ENCODE measurements at places on chromosomes 7 and 10.

DNA sequence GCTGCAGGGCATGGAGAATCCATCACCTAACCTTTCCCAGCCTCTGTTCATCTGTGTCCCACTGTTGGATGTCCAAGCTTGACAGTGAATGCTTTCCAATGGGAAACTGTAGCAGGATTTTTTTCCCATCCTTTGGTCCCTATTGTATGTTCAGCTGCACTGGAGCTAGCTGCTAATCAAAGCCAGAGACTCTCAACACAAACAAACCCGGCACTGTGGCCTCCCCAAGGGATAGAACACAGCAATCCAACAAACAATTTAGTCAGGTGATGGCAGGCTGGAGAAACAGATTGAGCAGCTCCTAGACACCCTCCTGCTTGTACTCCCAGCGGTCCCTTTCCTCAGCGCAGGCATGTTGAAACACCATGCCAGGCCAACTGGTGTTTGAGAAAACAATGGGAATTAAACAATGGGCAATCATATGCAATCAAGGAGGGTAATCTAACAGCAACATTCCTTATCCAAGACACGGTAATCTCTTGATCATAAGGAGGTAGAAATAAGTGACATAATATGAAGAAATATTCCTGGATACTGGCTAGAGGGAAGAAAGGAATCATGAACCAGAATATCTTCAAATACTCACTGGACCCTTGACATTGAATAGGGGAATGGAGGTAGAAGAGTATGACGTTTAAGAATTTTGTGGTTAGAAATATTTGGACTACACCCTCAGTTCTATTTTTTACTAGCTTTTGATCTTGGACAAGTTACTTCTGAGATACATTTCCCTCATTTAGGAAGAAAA, 15.0 kb downstream of the PTN start:
- DNase-seq: no peak

- DNase-seq: no peak
These were observed 148.7 kb downstream of the BMPER start for GRCh38 chr7:34054075-34054474.

DNA sequence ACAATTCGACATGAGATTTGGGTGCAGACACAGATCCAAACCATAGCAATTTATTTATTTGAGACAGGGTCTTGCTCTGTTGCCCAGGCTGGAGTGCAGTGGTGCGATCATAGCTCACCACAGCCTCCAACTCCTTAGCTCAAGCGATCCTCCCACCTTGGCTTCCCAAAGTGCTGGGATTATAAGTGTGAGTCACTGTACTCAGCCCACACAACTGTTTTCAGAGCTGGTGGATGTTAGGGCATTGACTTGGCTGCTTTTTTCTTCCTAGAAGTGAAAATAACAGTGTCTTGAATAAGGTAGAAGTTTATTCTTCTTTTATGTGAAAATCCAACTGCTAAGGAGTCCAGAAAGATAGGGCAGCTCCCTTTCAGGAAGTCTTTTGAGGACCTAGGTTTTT, 132.1 kb downstream of the CCDC3 start:
- DNase-seq: no peak

- DNase-seq: no peak
These were observed 76.4 kb upstream of the LRRC17 start for GRCh38 chr7:102836191-102836919.

DNA sequence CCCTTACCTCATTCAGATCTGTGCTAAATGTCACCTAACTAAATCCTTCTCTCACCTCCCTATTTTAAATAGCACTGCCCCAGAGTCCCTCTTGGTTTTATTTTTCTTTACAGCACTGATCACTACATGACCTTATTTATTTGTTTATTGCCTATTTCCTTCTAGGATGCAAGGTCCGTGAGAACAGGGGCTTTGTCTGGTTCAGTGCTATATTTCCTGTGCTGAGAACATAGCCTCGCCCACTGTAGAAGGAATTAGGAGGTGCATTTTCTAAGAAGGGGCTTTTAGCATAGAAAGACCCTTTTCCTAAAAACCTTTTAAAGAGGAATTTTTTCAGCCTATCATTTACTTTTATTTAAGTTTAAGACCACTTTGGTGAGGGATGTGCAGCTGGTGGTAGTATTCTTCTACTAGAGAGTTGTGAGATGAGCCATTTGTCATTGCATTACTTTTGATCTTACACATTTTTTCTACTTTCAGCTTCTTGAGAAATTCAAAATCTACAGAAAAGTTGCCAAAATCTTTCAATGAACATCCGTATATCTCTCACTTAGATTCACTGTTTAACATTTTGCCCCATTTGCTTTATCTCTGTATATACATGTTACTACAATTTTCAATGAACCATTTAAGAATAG, 13.5 kb upstream of the PCGF5 start:
- DNase-seq: peak; percentile 54

- DNase-seq: no peak
These were observed 652 bp upstream of the VPS26A start for GRCh38 chr10:69123306-69123746.

DNA sequence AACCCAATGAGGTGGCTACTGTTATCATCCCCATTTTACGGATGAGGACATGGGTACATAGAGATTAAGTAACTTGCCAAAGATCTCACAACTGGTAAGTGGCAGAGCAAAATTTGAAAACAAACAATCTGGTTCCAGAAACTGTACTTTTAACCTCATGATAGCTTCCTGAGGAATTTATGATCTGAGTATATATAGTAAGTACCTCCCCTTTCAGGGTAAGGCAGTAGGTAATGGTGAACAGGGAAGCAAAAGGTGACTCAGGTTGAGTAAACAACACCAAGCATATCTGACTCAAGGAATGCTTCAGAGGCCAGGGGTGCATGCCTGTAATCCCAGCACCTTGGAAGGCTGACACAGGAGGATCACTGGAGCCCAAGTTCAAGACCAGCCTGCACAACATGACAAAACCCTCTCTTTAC, 21.1 kb downstream of the KLLN start:
- DNase-seq: no peak

DNA sequence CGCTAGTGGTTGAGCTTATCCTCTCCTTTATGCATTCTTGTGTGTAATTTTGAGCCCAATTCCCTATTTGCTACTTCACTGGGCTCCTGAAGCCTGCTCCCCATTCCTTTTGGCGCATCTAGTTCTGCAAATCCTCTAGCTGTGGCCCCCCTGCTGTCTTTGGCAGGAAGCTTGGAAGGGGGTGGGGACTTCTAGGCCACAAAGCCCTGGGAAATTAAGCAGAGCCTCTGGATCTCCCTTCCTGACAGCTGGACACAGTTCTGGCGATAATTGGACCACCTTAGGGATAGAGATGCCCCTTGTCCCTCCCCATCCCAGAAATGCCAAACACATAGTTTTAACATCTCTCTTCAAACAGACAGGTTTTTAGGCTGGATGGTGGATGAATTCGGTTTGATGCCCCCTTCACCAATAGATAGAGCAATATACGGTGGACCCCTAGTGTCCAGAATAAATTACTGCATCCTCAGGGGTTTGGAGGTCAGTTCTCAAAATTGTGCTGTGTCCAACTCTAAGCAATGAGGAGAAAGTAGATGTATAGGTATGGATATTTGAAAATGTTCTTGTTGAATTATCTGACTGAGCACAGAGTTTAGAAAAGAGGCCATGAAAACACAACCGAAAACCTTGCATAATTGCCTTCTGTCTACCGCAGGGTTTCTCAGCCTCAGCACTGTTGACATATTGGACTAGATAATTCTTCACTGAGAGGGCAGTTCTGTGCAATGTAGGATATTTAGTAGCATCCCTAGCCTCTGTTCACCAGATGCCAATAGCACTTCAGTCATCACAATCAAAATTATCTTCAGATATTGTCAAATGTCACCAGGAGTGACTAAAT, 75.5 kb downstream of the PAPSS2 start:
- DNase-seq: peak; percentile 43

DNA sequence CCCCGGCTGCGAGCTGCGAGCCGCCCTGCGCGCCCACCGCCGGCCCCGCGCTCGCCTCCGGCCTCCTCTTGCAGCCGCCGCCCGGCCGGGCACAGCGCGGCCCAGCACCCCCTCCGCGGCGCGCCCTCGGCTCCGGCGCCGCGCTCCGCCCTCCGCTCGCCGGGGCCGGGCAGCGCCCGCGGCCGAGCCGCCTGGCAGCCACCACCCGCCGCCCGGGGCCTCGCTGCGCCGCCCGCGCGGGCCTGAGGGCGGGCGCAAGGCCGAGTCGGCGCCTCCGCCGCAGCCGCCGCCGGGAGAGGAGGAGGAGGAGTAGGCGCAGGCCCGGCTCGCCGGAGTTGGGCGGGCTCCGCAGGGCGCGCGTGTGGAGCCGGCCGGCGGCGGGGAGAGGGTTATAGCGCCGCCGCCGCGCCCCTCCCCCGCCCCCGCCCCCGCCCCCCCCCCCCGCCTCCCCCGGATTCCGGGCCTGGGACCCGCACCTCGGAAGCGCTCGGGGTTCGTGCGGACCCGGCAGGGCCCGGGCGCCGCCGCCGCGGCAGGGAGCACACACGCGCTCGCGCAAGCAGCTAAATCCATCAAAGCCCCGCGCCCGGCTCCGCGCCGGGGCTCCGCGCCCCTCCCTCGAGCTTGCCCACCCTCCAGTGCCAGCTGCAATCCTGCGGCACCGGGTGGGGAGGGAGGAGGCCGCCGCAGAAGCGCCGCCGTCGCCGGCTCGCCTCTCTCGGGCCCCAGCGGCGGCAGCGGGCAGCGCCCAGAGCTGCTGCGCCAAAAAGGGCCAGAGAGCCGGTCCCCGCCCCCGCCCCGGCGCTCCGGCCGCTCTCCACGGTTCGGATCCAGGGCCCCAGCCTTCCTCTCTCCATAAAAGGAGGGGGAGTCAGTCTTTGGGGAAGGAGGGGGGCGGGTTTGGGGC, at the start of gene PDGFA:
TSS of gene PDGFA (minus strand) at position 363 of the 907 bp plus-strand sequence. CDS start 845 bp downstream, outside the sequence.
- peak; percentile 40 for DNase-seq

DNA sequence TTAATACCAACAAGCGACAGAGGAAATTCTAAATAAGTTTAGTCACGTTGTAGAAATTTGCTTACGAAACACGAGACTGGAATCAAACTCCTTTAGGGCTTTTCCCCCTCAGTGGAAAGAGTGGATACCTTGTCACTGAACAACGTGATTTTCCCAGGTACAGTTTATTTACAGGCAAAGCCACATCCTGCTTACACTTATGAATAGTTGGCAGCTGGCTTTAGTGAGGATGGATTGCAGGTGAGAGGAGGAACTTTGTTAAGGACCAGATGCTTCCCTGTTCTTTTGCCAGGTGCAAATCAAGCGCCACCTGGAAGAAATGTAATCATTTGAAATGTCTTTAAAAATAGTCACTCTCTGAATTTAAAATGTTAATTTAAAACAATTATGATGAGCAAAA, 282.4 kb downstream of the ADARB2 start:
- DNase-seq: no peak

- DNase-seq: no peak
These were observed 32.6 kb downstream of the PDZD8 start for GRCh38 chr10:117342641-117343040.

GRCh38 chr10:22635650-22636049, 78.7 kb downstream of the PIP4K2A start:
- no peak for DNase-seq

GRCh38 chr7:69162326-69162725, 435.9 kb upstream of the AUTS2 start:
- no peak for DNase-seq

GRCh38 chr7:26008428-26008827, 143.6 kb upstream of the NFE2L3 start:
- DNase-seq: no peak

- no peak for DNase-seq
These were observed 585.8 kb downstream of the GATA3 start for GRCh38 chr10:8640301-8640700.

DNA sequence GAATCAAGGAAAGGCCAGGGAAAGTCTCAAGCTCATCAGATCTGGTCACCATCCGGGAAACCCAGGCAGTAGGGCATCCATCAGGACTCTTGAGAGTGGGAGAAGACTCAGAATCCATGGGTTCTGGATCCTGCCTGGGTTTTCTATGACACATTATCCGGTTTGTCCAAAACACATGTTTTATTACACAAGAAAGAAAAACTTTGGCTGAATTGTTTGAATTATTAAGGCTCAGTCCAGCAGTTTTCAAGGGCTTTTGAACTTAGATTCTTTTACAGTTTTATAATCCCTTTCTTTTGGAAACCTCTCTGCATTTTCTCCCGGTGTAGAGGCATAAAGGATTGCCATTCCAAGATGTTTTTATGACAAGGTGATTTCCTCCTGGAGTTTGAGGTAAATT, 528.5 kb upstream of the MGMT start:
- DNase-seq: no peak

DNA sequence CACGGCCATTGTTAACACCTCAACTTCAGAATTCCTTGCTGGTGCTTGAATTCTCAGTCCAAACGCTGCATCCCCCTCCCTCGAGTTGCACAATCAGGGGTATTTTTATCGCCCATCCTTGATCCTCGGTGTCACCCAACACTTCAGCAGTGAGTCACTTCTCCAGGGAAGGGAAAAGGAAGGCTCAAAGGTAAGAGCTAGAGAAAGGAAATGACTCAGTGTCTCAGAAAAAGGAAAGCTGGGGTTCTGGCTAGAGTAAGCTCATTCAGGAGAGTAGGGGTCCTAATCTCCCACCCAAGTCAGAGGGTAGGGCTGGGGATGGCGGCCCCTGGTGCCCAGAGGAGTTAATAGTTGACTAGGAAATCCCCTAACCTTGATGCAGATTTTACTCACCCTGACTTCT, 39.8 kb upstream of the TRIM8 start:
- no peak for DNase-seq

DNA sequence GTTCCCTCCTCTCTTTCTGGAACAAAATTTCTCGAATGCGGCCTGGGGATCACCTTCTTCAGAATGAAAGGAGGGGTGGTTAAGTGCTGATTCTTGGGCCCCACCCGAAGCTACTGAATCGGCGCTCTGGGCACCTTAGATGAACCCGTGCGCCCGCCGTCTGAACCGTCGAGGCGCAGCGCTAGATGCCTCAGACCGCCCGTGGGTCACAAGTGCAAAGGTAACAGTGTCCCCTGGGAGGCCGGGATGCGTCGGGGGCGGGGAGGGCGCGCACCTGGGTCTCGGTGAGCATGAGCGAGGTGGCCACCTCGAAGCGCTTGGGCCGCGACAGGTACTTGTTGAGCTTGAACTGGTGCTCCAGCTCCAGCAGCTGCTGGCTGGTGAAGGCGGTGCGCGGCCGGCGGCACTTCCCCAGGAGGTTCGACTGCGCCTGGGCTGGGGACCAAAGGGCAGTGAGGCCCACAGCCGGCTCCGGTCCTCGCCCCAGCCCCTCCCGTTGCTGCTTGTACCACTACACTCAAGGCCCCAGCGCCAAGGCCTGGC, 4.2 kb downstream of the MNX1 start:
- DNase-seq: no peak

DNA sequence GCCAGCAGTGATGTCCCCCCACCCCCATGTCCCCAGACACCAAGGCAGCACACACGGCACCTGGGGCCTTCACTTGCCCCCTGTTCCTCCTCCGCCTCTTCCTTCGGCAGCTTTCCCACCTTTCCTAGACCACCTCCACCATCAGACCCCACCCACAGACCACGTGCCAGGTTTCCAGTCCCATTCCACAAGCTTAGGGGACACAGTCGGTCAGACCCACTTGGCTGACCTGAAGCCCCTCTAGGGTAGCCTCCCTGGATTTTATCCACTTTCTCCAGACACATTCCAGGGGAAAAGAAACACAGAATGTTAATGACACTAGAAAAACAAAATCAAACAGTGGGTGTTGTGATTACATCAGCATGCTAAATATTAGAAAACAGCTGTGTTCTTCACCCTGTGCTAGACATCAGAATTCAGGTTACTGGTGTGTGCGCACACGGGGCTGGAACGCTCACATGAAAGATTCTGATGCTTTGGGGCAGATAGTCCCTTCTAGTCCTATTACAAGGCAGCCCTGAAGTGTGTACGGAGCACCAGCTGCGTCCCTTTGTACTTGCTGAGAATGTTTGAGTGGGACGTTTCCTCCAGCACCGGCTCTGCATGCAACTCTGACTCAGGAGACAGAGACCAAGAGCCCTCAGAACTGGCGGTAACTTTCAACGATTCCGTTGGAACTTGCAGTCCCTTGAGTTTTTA, 75.5 kb upstream of the PPP2R2D start:
- no peak for DNase-seq

Measured in activated CD4-positive, alpha-beta T cell treated with anti-CD3 and anti-CD28 coated beads, Interleukin-10, Interleukin-2, amounts not matched to agents 100 ng/mL and 50 ng/mL, durations not matched to agents 16 hours and 8 hours (primary cell).